ENCODE measurements at places on chromosomes 7 and 10. TPM values are rescaled to one million over a fixed set of nuclear protein-coding genes. Genes with fewer than 3 reads are reported as not detected.

Gene FGFR2
- 16.4 TPM for total RNA-seq

Gene RPEL1
- total RNA-seq, result not detected

Gene GIMAP1
- total RNA-seq, result 3.3 TPM

Gene MSS51
- total RNA-seq, result 2.1 TPM

Gene HGF
- 16.8 TPM for total RNA-seq

Gene PPP1R3C
- total RNA-seq, result 51.2 TPM

Gene EIF3A
- 82.2 TPM for total RNA-seq

Gene SEMA3D
- total RNA-seq, result 19.8 TPM

Gene CH25H
- total RNA-seq, result 2.3 TPM

Gene CPXM2
- total RNA-seq, result 200 TPM

Gene DYDC2
- not detected for total RNA-seq

Gene HELLS
- total RNA-seq, result 3.6 TPM

Gene SP8
- total RNA-seq, result not detected

Gene DYNC1I1
- 17.9 TPM for total RNA-seq

Gene GNAI1
- total RNA-seq, result 36.1 TPM

Gene GRM8
- not detected for total RNA-seq

Gene SOSTDC1
- not detected for total RNA-seq

Gene TET1
- 4.3 TPM for total RNA-seq

Gene LMOD2
- not detected for total RNA-seq

Gene NSUN5
- 14.1 TPM for total RNA-seq

Gene OR2F2
- total RNA-seq, result not detected

Gene PRKG1
- 94.5 TPM for total RNA-seq

Gene PDE6C
- total RNA-seq, result not detected

Gene C10orf105
- total RNA-seq, result 0.23 TPM

Gene FOXP2
- total RNA-seq, result 10.0 TPM

Gene SNX13
- 51.2 TPM for total RNA-seq

Gene STN1
- 18.2 TPM for total RNA-seq

Gene RBP4
- total RNA-seq, result 3.2 TPM

Gene HOXA6
- 8.6 TPM for total RNA-seq

Gene ADCY1
- 13.7 TPM for total RNA-seq

Gene PRPS1L1
- not detected for total RNA-seq

Gene SFMBT2
- 8.9 TPM for total RNA-seq

Gene TFPI2
- total RNA-seq, result 4.9 TPM

Gene MCM10
- total RNA-seq, result 0.76 TPM

All from posterior vena cava (tissue), 2 donors.